ENCODE measurements at places on chromosomes 16 and 17.

DNA sequence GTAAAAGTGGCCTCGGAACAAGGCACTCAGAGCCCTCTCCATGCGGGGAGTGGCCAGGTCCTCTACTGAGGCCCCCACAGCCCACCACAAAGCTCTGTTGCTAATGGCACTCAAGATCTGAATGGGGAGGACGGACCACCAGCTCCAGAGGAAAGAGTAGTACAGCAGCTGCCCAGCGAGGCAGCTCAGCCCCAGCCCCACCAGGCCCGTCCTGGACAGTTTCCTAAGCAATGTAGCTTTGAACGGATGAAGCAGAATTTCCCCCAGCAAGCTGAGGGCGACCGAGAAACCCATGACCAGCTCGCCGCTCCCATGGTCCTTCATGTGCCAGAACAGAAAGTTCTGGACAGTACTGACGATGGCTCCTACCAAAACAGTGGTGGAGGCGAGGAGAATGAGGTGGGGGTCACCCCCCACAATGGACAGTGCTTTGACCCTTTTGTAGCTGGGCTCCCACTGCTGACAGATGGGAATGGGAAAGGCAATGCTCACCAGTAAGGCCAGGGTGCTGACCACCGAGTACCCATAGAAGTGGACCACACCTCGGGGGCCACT, 1.5 kb downstream of the MFSD6L start:
- DNase-seq: no peak

DNA sequence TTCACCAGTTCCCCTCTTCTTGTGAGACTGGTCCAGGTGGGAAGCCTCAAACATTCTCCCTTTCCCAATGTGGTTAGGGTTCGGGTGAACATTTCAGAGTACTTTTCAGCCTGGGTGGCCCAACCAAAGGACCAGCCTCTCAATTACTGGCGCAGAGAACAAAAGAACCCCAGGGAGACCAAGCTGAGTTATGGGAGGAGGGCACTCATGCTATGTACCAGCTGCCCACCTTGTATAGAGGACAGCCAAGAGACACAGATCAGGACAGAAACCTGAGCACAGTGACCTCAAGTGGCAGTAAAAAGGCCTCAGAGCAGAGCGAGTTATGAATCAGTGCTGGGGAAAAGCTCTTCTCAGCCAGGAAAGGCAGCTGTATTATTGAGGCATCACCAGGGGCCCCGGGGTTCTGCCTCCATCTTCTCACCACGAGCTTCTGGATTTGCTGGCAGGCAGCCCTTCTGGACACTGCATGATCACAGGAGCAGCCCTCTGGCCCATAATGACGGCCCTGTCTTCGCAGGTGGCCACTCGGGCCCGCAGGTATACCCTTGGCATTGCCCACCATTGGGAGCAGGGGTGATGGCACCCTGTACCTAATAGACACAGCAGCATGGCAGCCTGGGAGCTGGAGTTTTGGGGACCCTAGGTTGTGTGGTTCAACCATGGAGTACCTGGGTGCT, 3.8 kb downstream of the G6PC3 start:
- no peak for DNase-seq

DNA sequence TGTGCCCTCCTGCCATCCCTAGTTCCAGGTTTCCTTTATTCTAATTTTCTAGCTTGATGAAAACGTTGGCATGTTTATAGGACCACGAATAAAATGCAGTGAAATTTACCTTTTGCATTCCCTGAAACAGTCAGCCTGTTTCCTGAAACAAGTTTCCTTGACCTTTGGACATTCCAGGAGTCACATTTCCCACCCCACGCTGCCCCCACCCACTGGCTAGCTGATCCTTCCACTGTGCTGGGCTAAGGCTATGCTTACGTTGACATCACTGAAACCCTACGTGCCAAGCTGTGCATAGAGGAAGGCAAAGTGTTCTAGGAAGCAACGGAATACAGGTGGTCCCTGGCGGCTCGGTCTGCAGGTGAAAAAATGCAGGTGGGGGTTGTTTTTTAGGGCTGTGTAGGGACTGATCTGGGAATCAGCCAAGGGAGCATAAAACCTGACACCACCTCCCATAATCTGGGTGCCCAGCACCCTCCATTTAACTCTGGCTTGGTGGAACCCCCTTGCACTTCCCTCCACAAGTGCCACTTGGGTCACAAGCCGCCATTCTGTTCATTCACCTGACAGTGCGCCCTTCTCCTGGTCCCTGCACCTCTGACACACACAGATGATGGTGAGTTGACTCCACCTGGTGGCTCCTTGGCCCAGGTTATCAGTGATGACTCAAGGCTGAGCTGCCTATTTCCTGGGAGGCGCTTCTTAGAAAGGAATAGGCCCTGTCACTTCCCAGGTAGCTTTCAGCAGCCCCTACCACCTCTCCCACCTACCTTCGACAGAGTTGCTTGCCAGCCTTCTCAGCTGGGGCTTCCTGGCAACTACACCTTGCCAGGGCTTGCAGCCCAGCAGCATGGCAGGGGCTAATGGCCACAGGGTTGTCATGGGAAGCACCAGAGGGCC, 83.7 kb downstream of the N4BP1 start:
- DNase-seq: no peak

DNA sequence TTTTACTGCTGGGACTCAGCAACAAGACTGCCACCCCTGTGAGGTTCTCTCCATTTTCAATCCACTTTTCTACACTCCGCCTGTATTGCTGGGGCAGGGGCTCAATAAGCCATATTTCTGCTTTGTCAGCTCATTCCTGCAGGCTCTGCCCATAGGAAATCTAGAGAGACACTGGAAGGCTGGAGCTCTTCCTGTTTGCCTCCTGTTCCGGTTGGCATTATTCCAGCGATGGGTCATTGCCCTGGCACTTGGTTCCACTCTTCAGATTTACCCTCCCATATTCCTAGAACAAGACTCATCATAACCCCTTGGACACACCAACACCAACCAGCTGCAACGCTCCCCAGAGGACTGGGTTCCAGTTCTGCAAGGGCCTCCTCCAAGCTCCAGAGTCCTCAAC, 210.4 kb downstream of the CA10 start:
- no peak for DNase-seq

DNA sequence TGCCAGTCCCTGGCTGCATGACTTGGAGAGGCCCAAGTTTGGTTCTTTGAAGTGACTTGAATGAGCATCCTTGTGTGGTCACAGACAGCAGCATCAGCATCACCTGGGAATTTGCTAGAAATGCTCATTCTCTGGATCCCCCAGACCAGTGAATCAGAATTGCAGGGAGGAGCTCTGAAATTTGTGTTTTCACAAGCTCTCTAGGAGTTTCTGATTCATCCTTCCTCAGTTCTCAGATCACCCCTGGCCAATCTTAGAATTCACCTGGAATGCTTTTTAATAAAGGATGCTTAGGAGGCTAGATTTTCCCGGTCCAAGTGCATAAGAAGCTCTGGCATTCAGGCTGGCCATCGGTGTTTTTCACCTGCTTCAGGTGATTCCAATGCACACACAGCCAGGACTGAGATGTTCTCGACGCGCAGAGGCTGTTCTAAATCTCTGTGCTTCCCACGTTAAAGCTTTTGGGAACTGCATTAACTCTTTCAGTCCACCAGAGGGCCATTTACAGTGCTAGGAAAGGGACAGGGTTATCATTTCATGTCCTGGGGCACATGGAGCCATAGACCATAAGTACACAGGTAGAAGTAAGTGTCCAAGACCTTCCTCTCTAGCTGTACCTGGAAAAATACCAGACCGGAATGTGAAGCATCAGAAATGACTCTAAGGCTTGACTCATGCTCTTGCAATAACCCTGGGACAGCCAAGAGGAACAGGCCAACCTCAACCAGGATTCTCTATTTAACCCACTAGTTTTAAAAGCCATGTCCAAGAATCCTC, 85.7 kb upstream of the XYLT1 start:
- DNase-seq: no peak

DNA sequence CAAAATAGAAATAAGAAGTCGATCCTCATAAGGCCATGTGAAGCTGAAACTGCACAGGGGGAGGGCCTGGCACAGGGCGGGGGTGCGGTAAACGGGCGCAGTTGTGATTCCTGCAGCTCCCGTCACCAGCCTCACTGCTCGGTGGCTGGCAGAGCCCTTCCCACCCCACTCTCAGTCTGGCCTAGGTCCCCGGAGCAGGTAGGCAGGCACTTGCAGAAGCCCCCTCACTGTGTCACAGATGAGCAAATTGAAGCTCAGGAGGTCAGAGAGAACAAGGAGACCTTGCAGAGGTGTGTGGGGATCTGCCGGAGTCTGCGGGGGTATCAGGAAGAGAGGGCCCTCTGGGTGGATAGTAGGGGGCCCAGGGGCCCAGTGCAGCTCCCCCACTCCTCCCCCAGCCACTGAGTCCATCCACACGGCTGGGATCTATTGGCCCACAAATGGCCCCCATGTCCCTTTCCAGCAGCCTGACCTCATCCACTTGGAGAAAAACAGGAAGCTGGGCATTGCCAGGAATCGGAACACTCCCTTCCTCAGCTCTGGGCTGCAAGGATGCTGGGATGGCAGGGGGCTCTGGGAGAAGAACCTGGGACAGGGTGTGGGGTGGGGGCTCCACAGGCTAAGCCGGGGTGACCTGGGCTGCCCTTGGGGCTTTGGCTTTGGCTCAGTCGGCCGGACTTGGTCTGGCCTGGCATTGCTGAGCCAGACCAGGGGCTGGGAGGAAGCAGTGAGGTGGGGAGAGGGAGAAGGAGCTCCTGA, 21.4 kb upstream of the MAP3K14 start:
- no peak for DNase-seq

GRCh38 chr16:23013484-23013883, 135.8 kb downstream of the USP31 start:
- DNase-seq: no peak

DNA sequence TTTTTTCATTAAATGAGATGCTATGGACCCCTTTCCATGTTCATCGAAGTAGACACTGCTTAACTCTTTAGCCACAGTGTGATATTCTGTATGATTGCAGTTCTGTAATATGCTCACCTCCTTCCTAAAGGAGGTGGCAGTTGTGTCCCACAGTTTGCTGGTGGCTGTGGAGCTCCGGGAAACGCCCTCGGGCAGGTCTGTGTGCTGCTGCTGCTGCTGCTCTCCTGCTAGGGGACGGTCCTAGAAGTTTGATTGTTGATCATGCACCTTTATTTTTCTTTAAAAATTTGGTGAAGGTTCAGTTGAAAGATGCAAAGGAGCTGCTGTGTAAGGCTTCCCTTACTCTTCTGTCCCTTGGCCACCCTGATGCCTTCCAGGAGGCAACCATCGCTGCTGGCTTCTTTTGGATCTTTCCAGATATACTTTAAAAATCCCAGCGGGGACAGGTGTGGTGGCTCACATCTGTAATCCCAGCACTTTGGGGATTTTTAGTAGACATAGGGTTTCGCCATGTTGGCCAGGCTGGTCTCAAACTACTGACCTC, 8.4 kb upstream of the CLEC18A start:
- no peak for DNase-seq

GRCh38 chr17:54789101-54789880, 111.4 kb upstream of the TOM1L1 start:
- no peak for DNase-seq

DNA sequence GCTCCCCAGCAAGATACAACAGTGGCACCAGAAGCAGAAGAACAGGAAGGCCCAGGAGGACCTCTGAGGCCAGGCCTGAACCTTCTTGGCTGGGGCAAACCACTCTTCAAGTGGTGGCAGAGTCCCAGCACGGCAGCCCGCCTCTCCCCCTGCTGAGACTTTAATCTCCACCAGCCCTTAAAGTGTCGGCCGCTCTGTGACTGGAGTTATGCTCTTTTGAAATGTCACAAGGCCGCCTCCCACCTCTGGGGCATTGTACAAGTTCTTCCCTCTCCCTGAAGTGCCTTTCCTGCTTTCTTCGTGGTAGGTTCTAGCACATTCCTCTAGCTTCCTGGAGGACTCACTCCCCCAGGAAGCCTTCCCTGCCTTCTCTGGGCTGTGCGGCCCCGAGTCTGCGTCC, 11.9 kb downstream of the CES3 start:
- no peak for DNase-seq

DNA sequence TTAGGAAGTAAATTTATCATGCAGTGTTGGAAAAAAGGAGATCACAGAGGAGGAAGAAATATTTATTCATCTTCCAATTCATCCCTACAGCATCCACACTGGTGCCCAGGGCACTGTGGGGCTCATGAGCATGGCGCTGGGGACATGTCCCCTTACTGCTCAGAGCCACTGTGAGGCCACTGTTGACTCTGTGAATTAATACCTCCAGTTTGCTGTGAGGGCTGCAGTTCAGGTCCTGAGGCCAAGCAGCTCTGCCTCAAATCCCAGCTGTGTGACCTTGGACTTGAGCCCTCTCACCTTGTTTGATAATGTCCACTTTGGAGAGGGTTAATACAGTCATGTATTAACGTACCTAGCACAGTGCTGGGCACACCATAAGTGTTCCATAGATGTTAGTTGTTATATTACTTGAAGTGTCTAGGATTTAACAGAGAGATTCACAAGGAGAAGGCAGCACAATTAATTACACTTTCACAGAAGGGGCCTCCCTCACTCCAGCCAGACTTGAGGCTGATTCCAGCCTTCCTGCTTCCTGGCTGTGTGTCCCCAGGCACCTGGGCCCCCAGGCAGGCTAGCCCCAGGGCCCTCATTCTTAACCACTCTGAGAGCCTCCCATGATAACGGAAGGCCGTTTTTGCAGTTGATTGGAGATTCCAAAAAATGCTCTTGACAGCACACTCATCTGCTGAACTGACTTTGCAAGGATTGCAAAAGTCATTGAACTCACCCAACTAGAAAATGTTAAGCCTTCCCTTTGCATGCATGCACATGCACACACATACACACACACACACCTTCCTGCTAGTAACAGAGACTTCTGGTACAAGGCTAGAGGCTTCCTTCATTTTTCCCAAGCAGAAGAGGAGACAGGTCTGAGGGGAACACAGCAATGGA, 29.4 kb downstream of the KATNIP start:
- DNase-seq: no peak

DNA sequence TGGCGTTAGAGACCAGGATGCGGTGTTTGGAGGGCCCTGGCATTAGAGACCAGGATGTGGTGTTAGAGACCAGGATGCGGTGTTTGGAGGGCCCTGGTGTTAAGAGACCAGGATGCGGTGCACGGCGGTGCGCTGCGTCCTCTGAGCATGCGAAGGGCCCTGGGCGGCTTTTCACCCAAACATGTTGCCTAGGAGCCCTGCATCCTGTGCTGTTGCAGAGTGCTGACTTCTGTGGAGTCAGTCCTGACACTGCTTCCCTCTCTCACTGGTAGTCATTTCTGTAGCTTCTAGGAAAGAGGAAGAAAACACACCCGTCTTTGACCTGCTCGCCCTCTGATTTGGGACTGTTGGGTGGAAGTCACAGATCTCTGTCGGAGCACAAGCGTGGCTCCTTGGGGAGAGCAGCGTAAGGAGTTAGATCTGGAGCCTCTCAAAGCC, 141.2 kb downstream of the LAT start:
- no peak for DNase-seq

Data from stimulated activated CD4-positive, alpha-beta T cell treated with anti-CD3 and anti-CD28 coated beads, Interleukin-2, amount 100 ng/mL, for 48 hours (primary cell).